ENCODE measurements at places on chromosomes 11 and 22.

DNA sequence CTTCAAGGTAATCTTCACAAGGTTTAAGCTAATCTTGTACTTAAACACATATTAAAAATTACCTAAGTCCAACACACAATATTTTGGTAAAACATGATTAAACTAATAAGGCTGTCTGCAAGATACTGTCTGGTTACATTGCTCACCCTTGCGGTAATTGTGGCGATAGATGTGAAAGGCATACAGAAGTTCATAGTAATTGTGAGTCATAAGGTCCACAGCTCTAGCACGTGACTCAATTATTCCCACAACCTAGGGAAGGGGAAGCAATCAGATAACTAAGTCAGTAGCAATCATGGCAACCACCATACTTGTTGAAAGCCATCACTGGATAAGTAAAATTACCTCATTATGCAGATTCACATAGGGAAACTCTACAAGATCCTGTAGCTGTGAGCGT is 30.5 kb upstream of the FNBP4 start:
- peak; percentile 15 for DNase-seq

DNA sequence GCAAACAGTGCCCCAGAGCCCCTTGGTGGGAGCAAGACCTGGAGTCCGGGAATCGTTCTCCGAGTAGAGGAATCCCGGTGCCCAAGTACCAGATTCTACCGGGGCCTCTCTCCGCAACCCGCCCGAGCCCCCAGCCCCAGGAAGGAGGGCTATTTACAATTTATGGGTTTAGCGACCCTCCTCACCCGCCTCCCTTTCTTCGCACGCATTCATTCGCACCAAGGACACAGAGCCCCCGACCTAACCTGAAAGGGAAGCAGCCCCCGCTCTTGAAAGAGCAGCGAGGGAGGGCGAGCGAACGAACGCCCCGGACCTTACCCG is 628 bp downstream of the LRP4 start:
- DNase-seq: no peak

- DNase-seq: no peak
Measured at GRCh38 chr11:115942011-115942410, 437.8 kb upstream of the CADM1 start.

GRCh38 chr11:17395978-17396377 is 7.5 kb upstream of the KCNJ11 start:
- no peak for DNase-seq

- DNase-seq: no peak
Measured at GRCh38 chr22:28480000-28480715, 199.5 kb downstream of the TTC28 start.

- DNase-seq: no peak
Measured at GRCh38 chr22:26857169-26857568, 199.8 kb downstream of the MIAT start.
